GOT3 (cell line): ENCODE measurements at places on chromosomes 11 and 22.

DNA sequence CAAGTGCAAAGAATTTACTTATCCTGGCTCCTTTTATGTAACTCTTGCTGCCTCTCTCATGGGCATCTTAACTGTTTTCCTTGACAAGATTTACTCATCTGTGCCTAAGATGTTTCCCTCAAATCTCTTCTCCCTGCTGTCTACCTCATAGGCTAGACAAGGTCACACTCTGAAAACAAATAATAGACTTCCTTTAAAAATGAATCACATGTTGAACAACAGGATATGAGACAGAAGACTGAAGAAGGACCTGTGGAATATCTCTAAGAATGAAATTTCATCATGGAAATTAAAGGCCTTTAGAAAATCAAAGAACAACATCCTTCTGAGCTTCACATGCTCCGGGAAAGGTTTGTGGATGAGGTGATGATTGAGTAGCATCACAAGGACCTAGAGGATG lies 6.0 kb upstream of the SCGB2A2 start:
- DNase-seq = no peak

DNA sequence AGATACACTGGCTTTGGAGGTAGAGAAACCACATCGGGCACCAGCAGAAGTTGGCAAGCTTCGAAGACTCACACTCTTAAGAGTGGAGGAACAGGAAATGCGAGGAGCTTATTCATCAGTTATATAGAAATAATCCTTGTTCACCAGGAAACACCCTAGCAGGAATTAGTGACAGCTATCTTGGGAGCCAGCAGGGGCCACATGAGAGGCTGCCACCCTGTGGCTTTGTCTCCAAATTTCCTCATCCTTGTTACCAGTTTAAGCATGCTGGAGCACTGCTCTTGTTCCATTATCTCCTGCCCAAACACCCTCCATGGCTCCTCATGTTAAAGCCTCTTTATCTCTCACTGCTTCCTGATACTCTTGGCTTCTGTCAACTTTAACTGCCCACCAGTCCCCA lies 131.0 kb downstream of the PLEKHA7 start:
- no peak for DNase-seq

DNA sequence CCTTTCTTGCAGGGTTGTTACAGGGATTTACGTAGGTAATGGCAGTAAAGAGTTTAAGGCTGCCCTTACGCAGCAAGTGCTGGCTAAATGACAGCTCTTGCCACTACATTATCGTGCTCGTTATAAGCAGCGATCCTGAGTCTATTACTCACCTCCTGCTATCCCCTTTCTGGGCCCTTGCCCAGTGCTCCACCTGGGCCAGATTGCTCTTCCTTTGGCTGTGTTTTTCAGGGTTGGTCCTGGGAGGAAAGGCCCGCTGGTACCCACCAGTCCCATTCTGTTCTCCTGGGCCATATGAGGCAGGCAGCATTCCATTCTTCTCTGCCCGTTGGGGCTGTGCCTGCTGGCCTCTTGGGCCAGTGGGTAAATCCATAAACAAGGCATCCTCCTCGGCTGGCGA lies 87.5 kb downstream of the C11orf58 start:
- no peak for DNase-seq

DNA sequence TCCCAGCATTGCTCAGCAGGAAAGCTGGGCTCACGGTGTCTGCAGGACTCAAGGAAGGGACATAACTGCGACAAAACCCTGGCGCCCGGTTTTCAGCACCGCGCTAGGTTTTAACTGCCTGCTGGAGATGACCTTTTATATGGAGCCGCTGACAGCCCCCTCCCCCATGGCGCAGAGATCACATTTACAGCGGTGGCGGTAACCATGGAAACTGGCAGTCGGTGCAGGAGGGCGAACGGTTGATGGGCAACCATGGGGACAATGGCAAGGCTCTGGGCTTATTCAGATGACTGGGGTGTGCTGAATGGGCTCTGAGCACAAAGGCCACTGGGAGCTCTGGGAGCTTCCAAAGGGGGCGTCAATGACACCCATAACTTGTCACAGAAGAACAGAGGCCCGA lies 37.2 kb downstream of the CELSR1 start:
- DNase-seq = no peak

- DNase-seq = no peak
Observed at GRCh38 chr11:93917673-93918072, 67.3 kb upstream of the VSTM5 start.

DNA sequence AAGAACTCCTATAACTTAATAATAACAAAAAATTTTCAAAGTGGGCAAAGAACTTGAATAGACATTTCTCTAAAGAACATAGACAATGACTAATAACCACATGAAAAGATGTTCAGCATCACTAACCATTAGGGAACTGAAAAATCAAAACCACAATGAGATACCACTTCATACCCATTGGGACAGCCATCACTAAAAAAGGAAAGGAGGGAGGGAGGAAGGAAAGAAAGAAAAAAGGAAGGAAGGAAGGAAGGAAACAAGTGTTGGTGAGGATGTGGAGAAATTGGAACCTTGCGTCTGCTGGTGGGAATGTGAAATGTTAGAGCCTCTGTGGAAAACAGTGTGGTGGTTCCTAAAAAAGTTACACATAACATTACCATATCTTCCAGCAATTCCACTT lies 55.8 kb downstream of the MS4A13 start:
- no peak for DNase-seq

- DNase-seq = no peak
Observed at GRCh38 chr11:134544095-134544815, 132.2 kb upstream of the B3GAT1 start.

DNA sequence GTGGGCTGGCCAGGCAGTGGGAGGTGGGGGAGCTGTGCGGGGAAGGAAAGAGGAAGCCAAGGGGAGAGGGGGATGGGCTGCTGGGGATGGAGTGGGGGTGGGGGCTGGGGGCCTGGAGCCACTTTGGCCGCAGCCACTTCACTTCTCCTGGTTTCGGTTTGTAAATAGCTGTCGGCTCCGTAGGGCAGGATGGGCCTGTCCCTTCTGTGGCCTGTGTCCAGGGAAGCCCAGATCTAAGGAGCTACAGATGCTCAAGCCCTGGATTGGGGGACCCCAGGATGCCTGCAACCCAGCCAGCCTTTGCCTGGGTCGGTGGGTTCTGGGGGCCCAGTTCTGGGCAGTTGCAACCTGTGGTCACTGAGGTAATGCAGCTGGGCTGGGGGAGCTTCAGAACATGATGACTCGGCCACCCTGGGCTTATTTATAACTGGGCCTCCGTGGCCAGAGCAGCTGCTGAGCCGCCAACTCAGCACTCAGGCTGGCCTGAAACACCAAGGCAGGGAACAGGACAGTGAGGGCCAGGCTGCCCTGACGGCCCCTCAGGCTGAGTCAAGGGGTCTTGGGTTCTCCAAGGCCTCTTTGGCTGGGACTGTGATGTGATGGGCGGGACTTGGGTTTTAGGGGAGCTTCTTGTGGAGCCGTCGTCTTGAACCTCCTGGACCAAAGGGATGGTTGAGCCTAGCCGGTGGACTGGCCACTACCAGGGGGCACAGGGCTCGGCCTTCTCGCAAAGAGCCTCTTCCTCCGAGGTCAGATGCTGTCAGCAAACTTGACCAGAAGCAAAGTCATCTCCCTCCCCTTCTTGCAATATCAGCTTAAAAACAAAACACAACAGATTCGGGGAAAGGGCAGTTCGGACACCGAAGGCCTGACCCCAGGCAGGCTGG lies 15.0 kb upstream of the SLC39A13 start:
- DNase-seq = no peak

DNA sequence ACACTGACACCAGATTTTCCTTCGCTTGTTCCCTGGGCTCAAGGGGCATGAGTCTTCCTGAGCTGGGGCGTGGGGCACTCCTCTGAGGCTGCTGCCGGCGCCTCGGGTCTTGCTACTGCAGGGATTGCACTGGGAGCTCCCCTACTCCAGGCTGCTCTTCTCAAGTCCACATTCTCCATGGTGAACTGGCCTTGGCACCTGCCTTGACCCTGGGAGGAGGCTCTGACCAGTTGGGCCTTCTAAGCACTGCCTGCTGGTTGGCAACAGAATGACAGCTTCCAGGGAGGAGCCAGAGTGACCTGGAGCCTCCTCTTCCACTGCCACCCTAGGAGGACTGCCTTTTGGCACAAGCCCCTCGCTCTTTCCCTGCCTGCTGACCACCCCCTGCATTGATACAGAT lies 9.5 kb downstream of the FREY1 start:
- DNase-seq = no peak

DNA sequence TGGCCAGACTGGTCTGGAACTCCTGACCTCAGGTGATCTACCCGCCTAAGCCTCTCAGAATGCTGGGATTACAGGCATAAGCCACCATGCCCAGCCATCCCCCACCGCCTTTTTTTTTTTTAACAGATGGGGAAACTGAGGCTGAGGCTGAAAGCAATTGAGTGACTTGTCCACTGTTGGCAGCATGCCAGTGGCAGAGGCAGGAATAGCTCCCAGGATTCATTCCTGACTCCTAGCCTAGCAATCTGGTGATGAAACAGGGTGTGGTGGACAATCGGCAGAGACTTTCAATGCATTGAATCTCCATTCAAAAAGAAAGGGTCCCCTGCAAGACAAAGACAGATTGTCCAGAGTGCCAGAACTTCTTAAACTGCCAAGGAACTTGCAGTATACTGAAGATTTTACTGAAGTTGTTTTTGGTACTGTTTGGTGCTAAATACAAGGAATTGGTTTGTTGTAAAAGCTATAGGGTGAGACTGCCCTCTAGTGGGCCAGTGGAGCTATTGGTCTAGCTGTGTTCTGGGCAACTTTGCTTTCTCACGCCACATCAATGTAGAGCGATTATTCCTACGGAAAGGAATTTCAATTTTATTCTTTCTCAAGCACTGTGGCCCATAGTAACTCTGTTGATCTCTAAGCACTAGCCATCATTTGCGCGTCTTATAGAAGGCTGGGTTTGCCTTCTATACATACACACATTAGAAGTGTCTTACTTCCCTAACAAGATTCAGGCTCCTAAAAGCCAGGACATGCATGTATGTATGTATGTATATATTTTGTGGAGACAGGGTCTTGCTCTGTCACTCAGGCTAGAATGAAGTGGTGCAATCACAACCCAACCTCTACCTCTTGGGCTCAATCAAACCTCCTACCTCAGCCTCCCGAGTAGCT lies 21.0 kb downstream of the C22orf31 start:
- peak; percentile 14 for DNase-seq

GRCh38 chr11:95453616-95454171 lies 222.7 kb upstream of the SESN3 start:
- no peak for DNase-seq

GRCh38 chr11:1102996-1103395 lies 28.3 kb downstream of the MUC2 start:
- DNase-seq = no peak

- DNase-seq = no peak
Observed at GRCh38 chr11:57630171-57630570, 19.5 kb downstream of the YPEL4 start.

DNA sequence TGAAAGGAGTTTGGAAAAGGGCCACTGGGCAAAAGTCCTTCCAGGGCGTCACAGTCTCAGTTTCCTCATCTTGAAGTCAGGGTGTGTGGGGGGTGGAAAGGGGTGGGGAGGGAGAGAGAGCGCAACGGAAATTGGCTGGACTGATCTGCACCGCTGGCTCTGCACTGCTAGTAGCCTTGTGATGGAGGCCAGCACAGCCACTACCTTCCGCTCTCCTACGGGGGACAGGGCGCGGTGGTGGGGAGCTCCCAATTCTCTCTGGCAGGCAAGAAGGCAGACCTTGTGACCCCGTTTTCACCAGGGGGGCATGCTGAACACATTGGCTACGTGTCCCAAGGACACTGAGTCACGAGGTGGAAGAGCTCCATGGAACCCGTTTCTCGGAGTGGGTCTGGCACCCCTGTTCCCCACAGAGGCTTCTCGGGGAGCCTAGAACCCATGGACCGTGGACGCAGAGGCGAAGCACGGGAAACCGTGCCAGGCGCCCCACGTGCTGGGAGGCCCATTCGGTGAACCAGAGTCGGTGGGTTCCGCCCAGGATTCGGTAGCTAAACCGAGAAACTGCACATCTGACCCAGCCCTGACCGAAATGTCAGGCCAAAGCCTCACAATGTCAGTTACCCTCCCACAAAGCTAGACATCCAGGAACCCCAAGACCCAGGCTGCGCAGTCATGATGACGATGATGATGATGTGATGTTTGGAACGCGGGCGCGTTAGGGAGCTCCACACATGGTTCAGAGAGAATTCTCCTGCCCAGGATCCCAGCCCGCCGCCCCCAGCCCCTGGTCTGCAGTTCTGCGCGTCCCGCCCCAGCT lies 28.3 kb upstream of the WNT11 start:
- DNase-seq = no peak

DNA sequence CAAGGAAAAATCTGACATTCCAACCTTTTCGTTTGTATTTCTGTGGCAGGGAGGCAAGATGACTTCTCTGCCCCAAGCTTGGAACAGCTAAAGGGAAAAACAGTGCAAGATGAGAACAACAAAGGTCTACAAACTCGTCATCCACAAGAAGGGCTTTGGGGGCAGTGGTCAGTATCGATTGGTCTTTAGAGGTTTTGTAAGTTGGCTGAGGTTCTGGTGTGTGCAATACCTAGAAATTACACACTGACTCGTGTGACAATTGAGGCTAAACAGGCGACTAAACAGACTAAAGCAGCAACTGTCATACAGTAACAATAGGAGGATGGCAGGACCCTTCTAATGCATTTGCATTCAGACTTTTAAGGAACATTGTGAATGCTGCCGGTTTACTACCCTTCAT lies 994 bp downstream of the DEPDC5 start:
- DNase-seq = no peak

DNA sequence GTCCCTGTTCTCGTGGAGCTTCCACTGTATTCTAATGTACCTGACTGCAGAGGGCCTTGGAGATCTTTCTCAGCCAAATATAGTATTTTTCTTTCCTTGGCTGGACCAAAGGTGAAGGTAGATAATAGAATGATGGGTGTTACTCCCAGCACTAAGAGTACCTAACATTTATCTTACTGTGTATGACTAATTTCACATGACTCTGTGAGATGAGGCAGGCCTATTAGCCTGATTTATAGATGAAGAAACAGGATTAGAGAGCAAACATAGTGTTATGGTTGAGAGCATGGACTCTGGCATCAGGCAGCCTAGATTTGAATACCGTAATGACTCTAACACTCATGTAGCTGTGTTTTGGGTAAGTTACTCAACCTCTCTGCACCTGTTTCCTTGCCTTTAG lies 2.7 kb downstream of the ACO2 start:
- no peak for DNase-seq

DNA sequence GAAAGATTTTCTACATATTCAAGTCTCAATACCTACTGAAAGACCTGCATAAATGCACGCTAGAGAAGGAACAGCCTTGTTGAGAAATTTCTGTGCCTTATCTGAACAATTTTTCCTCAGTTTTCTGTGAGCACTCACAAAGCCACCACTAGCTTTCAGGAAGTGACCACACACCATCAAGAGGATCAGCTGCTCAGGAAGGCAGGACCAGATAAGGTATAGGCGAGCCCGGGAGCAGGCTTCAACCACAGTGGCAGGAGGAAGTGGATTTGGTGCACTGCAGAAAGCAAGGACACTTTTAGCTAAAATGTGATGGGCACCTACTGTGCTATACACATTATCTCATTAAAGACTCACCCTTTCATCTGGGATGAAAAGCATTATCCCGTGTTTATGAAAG lies 220.8 kb downstream of the RAB38 start:
- DNase-seq = no peak

DNA sequence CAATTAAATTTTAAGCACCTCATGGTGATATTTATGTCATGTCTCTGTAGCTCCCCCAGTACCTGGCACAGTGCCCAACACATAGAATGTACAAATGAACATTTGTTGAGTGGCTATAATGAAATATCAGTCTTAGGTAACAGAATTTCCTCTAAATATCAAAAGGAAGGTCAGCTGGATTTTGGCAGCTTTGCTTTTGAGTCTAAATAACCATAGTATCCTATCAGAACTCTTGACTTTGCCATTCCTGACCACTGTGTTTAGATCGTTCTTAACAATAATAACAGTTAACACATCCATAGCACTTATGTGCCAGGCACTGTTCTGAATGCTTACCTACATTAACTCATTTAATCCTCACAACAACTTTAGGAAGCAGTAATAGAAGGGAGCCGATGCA lies 26.6 kb downstream of the TMEM123 start:
- DNase-seq = no peak
